KBM-7 (cell line): ENCODE measurements at places on chromosomes 16 and 17.

DNA sequence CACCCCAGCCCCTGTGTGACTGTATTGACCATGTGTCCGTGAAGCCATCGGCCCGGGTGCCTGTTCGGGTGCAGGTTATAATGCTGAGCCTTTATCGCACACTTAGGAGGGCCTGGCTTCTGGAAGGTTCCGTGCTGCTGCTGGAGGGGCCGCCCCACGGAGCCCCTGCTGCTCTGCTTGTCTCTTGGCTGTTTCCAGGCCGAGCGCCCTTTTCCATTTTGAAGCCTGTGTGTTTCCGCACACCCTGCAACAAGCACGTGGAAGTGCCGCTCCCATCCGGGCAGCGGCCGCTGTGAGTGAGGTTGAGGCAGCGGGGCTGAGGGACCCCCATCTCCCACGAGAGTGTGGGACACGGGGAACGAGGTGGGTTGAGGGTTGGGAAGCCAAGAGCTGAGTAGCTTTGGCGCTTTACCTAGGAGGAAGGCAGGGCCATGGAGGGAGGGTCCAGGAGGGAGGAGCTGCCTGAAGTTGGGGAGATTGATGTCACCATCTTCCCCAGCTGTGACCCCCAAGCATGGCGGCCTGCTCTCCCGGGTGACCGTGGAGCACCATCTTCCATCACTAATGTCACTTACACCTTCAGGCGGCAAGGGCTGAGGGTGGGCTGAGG is 200.1 kb upstream of the GSE1 start:
- no peak for DNase-seq

- peak; percentile 62 for DNase-seq
Measured at GRCh38 chr17:40345161-40345993, 19.2 kb downstream of the GJD3 start.

- DNase-seq = no peak
Measured at GRCh38 chr17:12732366-12732765, 56.9 kb upstream of the ARHGAP44 start.

GRCh38 chr17:65401561-65401960 is 159.9 kb downstream of the AXIN2 start:
- no peak for DNase-seq

DNA sequence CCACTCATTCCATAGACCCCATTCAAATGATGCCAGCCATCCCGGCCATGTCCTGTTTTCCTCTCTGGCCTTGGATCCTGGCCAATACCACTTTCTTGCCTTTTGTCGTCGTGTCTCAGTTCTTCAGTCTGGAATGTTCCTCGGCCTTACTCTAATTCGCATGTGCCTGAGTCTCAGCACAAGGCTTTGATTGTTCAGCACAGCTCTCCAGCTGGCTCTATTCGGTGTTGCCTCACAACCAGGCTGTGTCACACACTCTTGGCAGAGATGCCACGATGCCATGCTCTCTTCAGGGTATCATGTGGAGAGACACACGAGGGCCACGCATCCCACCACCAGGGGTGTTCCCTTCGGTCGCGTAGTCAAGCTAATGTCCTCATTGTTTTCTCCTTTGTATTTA is 1.8 kb upstream of the VPS4A start:
- no peak for DNase-seq

GRCh38 chr17:31541559-31541958 is 150.1 kb downstream of the RAB11FIP4 start:
- no peak for DNase-seq

GRCh38 chr17:39679521-39680192 is 8.2 kb downstream of the PGAP3 start:
- DNase-seq = peak; percentile 53

GRCh38 chr17:2019723-2020122 is 5.4 kb downstream of the RTN4RL1 start:
- no peak for DNase-seq

GRCh38 chr16:89365044-89365467 is 125.3 kb downstream of the ANKRD11 start:
- no peak for DNase-seq

GRCh38 chr17:59505610-59506276 is 59.7 kb upstream of the DHX40 start:
- DNase-seq = no peak

DNA sequence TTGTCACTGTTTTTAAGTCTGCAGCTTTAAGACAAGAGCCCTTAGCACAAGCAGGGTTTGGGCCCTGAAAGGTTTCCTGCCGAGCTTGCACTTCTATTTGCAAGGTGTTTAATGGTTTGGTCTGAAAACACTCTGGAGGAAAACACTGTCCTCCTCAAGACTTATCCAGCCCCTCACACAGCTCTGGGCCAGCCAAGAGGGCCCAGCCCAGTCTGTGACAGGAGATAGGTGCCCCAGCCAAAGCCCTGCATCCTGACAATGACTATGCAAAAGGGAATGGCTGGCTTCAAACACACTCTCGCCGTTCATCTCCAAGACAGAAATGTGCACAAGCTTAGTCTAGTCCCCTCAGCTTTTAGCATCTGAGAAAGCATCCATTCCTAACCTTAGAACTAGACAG is 26.9 kb downstream of the MPG start:
- no peak for DNase-seq

- peak; percentile 29 for DNase-seq
Measured at GRCh38 chr17:20095336-20096080, 86.3 kb downstream of the SPECC1 start.

DNA sequence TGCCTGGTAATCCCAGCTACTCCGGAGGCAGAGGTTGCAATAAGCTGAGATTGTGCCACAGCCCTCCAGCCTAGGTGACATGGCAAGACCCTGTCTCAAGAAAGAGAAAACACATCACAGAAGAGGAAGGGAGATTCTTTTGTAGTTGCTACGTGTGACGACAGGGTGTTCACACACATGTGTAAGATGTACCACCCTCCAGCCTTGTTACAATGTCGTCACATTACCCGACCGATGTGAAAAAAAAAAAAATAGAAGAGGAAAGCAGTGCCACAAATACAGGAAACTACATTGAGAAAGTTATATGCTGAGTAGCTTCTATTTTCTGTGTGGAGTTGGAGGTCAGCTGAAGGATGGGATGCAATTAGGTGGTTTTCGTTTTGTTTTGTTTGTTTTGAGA is 56.0 kb downstream of the CLUH start:
- DNase-seq = no peak

GRCh38 chr17:82804442-82805191 is 35.2 kb downstream of the ZNF750 start:
- DNase-seq = no peak

- no peak for DNase-seq
Measured at GRCh38 chr17:19311421-19312215, 50.9 kb downstream of the B9D1 start.

- no peak for DNase-seq
Measured at GRCh38 chr17:44559634-44560554, 2.6 kb downstream of the FZD2 start.

- no peak for DNase-seq
Measured at GRCh38 chr17:32305049-32305448, 36.9 kb downstream of the C17orf75 start.

DNA sequence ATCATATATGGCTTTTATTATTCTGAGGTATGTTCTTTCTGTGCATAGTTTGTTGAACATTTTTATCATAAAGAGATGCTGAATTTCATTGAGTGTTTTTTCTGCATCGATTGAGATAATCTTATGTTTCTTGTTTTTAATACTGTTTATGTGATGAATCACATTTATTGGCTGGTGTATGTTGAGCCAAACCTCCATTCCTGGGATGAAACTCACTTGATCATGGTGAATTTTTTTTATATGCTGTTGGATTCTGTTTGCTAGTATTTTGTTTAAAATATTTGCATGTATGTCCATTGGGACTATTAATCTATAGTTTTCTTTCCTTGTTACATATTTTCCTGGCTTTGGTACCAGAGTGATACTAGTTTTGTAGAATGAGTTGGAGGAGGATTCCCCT is 500.2 kb downstream of the CDH11 start:
- DNase-seq = no peak

DNA sequence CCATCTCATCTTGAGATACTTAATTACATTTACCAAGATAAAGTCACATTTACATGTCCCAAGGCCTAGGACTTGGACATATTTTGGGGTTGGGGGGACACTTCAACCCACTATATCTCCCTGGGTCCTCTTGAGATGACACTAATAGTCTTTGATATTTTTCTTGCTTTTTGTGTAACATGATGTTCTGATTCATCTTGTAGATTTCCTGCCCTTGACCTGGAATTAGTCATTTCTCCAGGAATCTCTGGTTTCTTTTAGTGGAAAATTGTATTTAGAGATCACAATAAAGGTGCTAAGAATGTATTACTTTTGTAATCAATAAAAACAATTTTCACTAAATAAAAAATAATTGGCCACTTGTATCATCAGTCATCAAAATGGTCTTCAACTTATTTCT is 157.3 kb downstream of the VPS53 start:
- DNase-seq = no peak

GRCh38 chr17:75891022-75891604 is 5.6 kb downstream of the TRIM65 start:
- no peak for DNase-seq

DNA sequence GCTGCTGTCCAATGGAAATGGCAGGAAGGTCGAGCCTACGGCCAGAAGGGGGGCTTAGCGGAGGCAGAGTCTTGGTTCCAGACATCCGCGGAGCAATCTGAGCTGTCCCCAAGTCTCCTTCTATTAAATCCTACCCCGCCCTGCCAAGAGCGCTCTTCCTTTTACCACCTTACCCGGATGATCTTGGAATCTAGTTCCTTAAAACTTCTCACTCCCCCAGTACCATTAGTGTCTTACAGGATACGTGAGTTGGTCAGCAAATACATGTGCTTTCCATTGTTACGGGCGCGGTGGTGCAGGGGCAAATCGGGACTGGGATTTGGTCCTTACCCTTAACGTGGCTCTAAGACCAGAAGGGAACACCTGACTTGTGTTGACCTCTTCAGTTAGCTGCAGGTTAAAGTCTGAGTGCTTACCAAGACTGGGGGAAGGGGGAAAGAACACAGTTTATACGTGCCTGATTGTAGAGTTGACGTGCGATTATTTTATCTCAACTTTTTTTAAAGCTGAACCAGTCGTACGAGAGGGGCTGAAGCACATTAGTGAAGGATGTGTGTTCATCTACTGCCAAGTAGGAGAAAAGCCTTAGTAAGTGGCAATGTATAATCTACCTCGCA is 495 bp downstream of the TXNDC17 start:
- no peak for DNase-seq
